ENCODE measurements at places on chromosomes 12 and 14.

DNA sequence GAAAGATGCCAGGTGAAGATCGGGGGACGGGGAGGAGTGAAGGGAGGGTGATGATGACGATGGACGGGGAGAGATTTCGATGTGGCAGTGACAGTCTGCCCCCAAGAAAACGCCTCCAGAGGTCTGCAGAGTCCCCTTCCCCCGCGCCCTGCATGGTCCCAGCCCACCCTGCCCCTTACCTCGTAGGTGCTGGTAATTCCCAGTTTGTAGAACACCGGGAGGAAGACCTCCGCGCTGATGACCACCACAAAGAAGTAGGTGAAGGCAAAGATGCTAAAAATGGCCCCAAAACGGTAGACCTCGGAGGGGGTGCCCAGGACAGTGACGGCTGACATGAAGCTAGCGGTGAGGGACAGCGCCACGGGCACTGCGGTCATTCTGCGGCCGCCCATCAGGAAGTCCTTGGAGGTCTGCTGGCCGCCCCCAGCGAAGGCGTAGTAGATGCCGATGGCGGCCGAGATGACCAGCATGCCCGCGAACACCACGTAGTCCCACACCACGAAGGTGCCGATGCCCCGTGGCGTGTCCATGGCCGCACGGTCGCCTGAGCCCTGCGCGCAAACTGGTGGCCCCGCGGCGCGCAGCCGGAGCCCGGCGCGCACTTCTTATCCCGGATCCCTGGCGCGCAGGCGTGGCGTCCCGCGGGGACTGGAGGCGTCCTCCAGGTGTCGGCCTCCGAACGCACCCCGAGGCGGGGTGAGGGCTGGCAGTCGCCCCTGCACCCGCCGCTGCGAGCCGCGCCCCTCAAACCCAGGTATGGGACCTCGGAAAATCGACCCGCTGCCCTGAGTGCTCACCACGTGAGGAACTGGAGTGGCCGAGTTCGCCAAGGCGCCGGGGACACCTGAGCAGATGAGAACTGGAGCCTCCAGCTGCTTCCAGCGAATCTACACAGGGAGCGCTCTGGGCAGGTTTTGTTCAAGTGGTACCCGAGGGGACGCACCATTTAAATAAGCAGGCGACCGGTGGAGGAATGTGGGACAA is at the start of gene SLC5A8:
SLC5A8 (minus strand) TSS at position 920 of the 984 bp plus-strand sequence; CDS start at position 530, 390 bp downstream.
- no peak for DNase-seq

GRCh38 chr14:50020799-50021198 is 95.6 kb downstream of the VCPKMT start:
- DNase-seq: no peak

GRCh38 chr12:70605976-70606375 is 31.3 kb downstream of the PTPRB start:
- no peak for DNase-seq

- DNase-seq: no peak
Observed at GRCh38 chr14:101953151-101953550, 11.2 kb upstream of the DYNC1H1 start.

- DNase-seq: peak; percentile 42
Observed at GRCh38 chr14:91417120-91417982, at the start of gene CCDC88C. CCDC88C (minus strand) TSS chr14:91417820; CDS start chr14:91417690, 130 bp downstream.

DNA sequence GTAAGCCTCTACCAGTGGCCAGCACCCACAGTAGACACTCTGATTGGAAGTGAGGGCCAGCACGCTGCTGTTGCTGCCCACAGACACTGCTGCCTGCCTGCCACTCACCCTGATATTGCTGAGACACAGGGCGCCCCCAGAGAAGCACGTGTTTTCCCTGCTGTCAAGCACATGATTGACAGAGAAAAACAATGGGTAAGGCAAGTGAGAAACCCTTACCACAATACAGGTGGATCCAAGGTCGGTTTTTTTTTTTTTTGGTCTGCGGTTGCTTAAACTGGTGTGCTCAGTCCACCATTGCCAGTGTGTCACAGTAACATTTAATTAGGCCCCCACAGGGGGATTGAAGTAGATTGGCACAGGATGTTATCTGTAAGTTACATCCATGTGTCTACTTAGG is 65.9 kb downstream of the WDR20 start:
- no peak for DNase-seq

GRCh38 chr12:55258303-55258702 is 13.9 kb downstream of the OR6C74 start:
- no peak for DNase-seq

DNA sequence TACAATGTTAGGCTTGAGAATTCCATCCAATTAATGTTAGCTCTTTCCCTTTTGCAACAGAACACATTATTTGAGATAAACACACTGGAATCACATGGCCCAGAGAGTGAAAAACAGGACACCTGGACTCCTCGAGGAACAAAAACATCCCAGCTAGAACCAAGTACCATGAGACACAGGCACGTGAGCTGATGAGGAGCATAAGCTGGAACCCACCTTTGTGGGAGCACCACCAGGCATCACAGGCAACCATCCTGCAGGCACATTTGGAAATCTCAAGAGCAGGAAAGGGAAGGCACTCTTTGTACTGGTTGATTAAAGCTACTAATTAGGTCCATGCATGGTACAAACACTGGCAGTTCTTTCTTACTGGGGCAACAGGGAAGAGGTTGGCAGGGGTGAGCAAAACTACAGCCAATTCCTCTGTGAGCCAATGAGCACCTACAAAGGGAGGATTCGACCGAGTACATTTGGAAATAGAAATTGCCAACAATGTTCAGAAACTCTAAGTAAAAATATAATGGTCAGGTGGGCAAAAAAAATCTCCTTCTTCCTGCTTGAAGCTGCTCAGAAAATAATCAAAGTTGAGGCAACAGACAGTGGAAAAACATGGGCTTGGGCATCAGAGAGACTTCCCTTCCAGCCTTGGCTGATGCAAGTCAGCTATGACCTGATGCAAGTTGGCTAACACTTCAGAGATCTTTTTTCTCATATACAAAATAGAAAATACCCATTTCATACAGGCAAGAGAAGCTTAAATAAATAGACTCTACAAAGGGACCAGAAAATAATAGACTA is 216.7 kb downstream of the NUAK1 start:
- no peak for DNase-seq

DNA sequence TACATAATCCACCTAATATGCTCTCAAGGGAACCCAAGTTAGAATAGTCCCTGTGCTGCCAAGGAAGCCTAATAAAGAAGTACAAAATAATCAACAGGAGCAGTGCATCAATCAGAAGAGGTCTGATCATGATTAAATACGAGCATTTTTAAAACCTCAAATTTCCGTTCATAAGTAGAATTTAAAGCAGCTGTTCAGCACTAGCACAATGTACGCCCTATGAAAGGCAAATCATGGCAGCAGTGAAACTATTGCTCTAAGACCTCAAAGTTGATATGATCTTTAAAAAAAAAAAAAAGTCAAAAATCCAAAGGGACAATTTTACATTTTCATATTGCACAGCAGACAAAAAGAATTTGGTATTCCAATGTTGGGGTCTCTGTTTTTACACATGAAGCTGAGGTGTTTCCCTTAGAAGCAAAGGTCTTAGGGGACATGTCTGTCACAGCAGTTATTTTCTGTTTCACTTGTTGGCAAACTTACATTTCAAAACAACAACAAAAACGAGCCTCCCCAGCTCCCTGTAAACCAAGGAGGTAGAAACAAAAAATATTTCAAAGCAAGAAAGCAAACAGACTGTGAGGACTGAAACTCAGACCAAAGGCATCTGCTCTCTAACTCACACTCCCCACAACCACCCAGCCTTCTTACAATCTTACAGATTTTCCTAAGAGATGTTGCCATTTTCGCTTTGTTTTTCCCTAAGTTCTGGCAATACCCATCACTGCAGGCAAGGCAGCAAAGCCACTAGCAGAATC is 28.2 kb downstream of the SOX5 start:
- DNase-seq: no peak
